ENCODE measurements at places on chromosomes 1 and 21. TPM values are rescaled to one million over a fixed set of nuclear protein-coding genes. Genes with fewer than 3 reads are reported as not detected.
A peak's percentile ranks its signal among the peaks of the same experiment; 100 is the strongest.

GRCh38 chr21:35529171-35529863 is 480.2 kb upstream of the RUNX1 start:
- no peak for DNase-seq

DNA sequence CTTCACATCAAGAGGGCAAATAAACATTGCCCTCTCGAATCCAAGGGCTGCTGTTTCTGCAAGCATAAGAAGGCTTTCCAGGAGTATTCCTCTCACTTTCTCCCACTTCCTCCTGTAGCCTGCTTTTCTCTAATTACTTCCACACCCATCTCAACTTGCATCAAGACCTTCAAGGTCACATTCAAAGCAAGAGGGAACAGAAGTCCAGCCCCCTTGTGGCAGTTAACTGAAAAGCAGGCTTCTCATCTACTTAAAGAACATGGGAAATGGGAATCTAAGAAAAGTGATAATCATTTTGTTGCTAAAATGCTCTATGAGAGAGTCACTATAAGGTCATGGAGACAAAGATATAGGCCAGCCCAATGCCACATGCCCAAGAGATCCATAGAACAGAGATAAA is 874.4 kb downstream of the KCNT2 start:
- DNase-seq, result no peak

HOOK1 gene
- not detected for total RNA-seq

GRCh38 chr1:109397581-109398342 is at the start of gene SORT1:
Gene SORT1, minus strand, starts transcription at chr1:109397918. Its CDS starts 26 bp downstream, at chr1:109397892.
- peak; percentile 73 for DNase-seq

DOP1B gene
- total RNA-seq, result 14.9 TPM

- DNase-seq, result no peak
Observed at GRCh38 chr1:21590934-21591333, 78.2 kb downstream of the RAP1GAP start.
